ENCODE measurements at places on chromosomes 16 and 17.

- DNase-seq, result no peak
Observed at GRCh38 chr17:39173080-39173479, 7.1 kb upstream of the ARL5C start.

DNA sequence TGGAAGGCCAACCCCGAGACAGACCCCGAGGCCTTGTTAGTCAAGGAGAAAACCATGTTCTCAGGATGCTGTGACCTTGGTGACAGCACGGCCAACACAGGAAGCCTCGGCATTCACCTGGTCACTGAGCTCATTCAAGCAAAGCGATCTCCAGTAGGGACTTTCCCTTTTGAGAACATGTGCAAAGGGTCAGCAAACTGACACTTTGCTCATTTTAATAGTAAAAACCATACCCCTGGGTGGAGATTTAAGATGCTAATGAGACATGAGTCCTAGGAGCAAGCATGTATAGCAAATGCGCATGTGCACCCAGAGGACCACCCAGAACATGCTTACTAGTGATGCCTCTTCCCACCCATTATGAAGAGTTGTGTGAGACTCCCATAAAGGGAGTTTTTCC, 5.7 kb upstream of the SULT1A2 start:
- DNase-seq, result no peak

GRCh38 chr16:75566758-75567255, 628 bp downstream of the GABARAPL2 start:
- DNase-seq, result no peak

DNA sequence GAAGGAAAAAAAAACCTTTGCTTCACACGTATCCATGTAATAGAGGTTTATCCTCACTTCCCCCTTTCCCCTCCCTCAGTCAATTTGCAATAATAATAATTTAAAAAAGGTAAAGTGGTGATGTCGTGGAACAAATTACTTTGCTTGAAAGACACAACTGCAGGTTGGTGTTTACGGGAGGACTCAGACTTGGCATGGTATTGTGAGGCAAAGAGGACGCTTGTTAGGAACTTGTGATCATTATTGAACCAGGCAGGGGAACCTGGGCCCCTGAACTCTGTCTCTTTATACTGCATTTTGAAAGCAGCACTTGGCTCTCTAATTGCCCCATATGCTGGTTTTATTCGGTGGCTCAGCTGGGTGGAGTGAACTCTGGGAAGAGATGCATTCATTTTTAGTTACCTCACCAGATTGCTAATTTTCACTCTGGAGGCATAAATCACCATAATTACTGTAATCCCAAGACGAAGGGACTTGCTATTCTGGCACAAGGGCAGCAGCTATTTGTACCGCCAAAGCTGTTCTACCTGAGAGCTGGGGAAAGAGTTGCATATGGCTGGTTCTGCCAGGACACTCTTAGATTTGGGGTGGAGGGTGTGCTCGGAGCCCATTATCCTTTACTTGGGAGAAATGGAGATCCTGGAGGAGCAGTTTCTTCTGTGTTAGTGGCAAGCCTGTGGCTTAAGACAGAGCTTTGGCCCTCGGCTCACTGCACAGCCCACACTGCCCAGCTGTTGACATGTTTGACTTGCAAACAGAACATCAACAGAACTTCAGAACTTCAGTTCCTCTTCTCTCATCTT, 5.7 kb upstream of the DHX8 start:
- no peak for DNase-seq

Data from AML-193 (cell line).